ENCODE measurements at places on chromosomes 7 and 10.

GRCh38 chr10:117499248-117500105, 43.1 kb upstream of the EMX2 start:
- DNase-seq: no peak

DNA sequence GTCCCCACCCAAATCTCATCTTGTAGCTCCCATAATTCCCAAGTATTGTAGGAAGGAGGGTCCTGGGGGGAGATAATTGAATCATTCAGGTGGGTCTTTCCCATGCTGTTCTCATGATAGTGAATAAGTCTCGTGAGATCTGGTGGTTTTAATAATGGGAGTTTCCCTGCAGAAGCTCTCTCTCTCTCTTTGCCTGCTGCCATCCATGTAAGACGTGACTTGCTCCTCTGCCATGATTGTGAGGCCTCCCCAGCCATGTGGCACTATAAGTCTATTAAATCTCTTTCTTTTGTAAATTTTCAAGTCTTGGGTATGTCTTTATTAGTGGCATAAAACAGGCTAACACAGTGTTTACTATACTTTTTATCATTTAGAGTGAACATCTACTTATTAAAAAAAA, 338.8 kb downstream of the ANKRD7 start:
- no peak for DNase-seq

- DNase-seq: no peak
These were observed 52.5 kb upstream of the PPP2R2D start for GRCh38 chr10:131848296-131848695.

- DNase-seq: no peak
These were observed 63.3 kb upstream of the THSD7A start for GRCh38 chr7:11895337-11895736.

GRCh38 chr10:118931436-118931835, 98.1 kb upstream of the NANOS1 start:
- DNase-seq: no peak

DNA sequence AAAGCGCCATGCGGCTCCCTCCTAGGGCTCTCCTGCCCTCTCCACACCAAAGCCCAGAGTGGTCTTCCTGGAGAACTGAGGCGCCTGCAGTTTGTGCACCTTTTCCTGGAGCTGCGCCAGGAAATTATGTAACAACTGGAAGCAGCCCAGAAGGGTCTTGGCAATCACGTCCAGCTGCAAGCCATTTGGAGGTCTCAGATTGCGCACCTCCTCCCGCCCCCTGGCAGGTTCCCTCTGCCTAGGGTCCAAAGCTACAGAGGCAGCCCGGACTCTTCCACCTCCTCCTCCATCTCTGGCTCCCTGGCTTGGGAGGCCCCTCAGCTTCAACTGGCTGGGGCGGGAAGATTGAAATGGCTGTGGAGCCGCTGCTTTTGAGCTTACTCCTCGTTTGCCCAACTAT, 34.0 kb upstream of the SFTPD start:
- no peak for DNase-seq

- DNase-seq: no peak
These were observed 6.7 kb upstream of the PWWP2B start for GRCh38 chr10:132390170-132390920.

GRCh38 chr7:40865441-40866233, 730.8 kb downstream of the SUGCT start:
- no peak for DNase-seq

GRCh38 chr10:49090189-49090575, 25.1 kb downstream of the VSTM4 start:
- no peak for DNase-seq

- no peak for DNase-seq
These were observed 693.9 kb downstream of the REEP3 start for GRCh38 chr10:64215088-64215487.

GRCh38 chr10:1360558-1361164, 304.5 kb downstream of the WDR37 start:
- DNase-seq: no peak

DNA sequence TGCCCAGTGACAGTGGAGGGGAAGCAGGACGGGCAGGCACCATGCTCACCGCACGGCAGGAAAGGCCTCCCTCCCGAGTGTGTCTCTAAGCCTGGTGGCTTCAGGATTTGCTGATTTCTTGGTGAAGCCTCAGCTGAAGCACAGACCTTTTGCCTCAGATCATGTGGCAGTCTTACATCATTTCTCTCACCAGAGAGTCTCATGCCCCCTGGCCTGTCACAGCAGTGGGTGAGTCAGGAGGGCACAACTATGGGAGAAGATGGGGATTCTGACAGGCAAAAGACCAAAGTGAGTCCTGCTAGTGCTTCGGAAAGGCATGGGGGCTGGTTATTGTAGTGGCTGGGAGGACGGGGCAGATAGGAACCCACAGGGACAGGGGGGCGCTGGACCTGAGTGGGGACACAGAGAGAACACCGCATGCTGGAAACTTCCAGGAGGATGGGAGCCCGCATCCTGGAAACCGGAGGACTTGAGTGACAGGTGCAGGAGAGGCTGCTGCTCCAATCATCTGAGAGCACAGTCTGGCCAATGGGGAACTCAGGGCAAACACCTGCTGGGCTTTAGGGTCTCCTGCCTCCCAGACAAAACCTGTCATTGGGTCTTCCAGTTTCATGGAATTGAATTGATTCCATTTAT, 166.8 kb downstream of the ADARB2 start:
- no peak for DNase-seq

DNA sequence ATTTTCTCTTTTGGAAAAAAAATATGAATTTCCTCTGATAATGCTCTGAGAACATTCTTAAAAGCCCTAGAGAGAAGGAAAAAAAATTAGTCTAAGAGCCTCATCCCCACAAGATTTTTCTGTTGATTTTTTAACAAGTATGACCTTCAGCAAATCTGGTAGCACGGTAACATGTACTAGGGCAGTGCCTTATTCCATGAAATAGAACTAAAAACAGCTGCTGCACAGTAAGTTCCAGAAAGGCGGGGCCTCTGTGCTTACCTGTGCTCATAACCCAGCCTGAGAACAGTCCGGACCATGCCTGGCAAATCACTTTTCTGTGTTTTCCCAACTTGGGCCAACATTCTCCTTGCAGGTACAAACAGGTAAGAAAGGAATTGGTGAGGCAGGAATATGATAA, 519.1 kb upstream of the AKR1E2 start:
- no peak for DNase-seq

- no peak for DNase-seq
These were observed 333.8 kb downstream of the LRMDA start for GRCh38 chr10:75764974-75765788.

DNA sequence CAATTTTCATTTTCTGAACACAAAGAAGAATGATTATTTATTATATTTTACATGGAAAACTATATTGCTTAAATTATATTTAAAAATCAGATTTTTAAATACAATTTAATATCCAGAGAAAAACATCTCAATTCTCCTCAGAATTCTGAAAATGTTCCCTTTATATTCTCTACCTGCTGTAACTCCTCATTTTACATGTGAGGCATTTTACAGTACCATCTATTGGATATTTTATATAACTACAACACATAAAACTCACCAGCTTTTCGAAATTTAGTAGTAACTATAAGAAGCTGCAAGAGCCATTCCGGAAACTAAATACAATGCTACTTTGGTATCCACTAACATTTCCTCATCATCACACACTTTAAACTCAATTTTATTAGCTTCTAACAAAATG, 264.6 kb downstream of the DGKB start:
- no peak for DNase-seq

- DNase-seq: no peak
These were observed 1017.6 kb downstream of the TYW1 start for GRCh38 chr7:68014031-68014736.

- DNase-seq: no peak
These were observed 63.2 kb upstream of the FGFR2 start for GRCh38 chr10:121661451-121661851.

DNA sequence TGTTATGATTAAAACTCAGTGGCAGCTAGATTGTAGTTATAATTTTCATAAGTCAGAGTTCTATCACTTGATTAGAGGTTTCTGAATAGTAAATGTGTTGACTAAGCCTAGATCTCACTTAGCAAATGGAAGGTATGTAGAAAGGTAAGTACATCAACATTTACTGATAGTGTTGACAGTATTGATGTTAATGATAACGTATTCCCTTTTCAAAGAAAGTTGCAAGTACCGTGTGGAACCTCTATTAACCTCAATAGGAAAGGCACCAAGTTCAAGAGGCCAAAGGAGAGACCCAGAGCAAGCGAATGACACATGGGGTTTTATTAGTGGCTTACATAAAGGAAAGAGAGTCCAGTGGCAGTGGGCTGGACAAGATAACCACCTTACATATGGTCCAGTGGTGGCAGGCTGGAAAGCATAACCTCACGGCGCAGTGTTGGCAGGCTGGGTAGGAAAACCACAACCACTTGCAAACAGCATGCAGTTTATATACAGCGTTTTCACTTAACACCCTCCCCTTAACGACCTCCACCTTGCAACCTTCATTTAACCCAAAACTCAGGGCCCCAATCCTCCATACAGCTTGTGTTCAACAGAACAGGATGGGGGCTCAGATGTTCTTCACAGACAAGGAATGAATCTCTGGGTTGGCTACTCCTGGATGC, 611.0 kb downstream of the PARD3 start:
- no peak for DNase-seq

GRCh38 chr7:35762781-35763180, 38.1 kb upstream of the SEPTIN7 start:
- DNase-seq: no peak

GRCh38 chr10:69861251-69862240, 59.8 kb downstream of the COL13A1 start:
- DNase-seq: no peak

DNA sequence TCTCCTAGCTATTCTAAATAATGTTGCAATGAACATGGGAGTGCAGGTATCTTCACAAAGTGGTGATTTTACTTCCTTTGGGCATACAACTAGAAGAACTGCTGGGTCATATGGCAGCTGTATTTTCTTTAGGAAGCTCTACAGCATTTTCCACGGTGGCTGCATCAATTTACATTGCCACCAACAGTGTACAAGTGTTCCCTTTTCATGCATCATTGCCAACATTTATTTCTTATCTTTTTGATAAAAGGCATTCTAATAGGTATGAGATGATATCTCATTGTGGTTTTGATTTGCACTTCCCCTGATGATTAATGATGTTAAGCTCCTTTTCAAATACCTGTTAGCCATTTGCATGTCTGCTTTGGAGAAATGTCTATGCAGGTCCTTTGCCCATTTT, 52.6 kb downstream of the NT5C2 start:
- DNase-seq: no peak

- DNase-seq: no peak
These were observed 53.8 kb upstream of the CPXM2 start for GRCh38 chr10:123945325-123945920.

- no peak for DNase-seq
These were observed 56.7 kb downstream of the EGFR start for GRCh38 chr7:55075464-55076021.

DNA sequence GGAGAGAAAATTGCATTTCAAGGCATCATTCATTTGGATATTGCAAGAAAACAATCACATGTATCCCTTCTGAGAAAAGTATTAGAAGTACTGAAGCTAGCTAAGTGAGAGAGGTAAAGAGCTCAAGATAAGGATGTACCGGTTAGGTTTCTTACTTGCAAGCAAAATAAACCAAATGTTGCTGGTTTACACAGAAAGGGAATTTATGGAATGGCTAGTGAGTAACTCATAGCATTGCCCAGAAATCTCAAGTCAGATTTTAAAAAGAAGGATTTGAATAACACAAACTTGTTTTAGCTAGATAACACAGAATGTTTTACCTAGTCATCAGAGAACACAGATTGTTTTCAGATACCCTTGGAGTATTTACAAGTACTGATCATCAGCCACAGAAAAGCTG, 30.6 kb downstream of the KLHL7 start:
- DNase-seq: no peak
